Fibroblast of lung (primary cell): ENCODE measurements at places on chromosomes 3 and 15. TPM values are rescaled to one million over a fixed set of nuclear protein-coding genes. Genes with fewer than 3 reads are reported as not detected.

GRCh38 chr15:96693515-96693914 is 363.0 kb downstream of the NR2F2 start:
- DNase-seq = no peak

DNA sequence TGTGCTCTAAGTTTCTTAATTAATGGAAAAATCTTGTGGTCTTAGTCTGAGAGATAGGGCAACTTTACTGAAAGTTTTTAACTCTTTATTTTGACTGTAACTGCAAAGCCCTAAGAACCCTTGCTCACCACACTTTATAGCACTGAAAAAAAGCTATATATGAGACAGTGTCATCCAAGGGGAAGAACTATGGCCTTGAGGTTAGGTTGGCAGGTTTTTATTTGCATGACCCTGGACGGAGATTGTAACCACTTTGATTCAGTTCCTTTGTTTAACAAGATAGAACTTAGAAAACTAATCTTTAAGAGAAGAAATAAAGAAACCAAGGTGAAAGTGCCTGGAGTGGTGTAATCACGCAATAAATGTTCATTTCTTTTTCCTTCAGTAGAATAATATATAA is 30.6 kb upstream of the LYSMD4 start:
- DNase-seq = no peak

The SYNPR gene
- not detected in 2 replicates for polyA plus RNA-seq

The NPAP1 gene
- not detected in 2 replicates for polyA plus RNA-seq

- DNase-seq = no peak
These were observed 123.8 kb upstream of the ZBTB20 start for GRCh38 chr3:115270849-115271248.

The ZNF660 gene
- 0.44 and 0.92 TPM in 2 replicates for polyA plus RNA-seq
